GM12892 (cell line): ENCODE measurements at places on chromosomes 5 and 9.

- no peak for DNase-seq
Observed at GRCh38 chr5:11504065-11504885, 400.0 kb downstream of the CTNND2 start.

- DNase-seq = no peak
Observed at GRCh38 chr9:20570756-20571155, 51.5 kb downstream of the MLLT3 start.

DNA sequence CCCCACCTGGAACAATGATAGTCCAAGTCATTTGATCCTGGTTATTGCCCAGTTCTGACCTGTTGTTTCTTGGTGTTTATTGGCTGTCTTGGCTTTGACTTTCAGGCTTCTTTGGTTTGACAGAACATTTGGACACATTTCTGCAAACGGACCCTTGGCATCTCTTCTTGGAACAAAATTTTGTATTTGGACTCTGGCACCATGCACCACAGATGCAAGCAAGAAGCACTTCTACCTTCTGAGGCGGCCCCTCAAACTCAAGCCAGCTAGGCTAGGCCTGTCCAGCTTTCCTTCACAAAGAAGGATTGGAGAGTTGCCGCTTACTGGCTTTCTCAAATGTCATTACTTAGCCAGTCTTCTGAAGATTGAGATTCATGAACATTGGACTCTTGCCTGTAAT is 23.1 kb upstream of the FGF10 start:
- no peak for DNase-seq

GRCh38 chr9:106934442-106935238 is 71.7 kb downstream of the ZNF462 start:
- no peak for DNase-seq

- no peak for DNase-seq
Observed at GRCh38 chr5:132850066-132850465, 16.2 kb downstream of the GDF9 start.

GRCh38 chr5:5650242-5650641 is 227.8 kb downstream of the ICE1 start:
- no peak for DNase-seq

- DNase-seq = no peak
Observed at GRCh38 chr9:100595391-100596199, 17.7 kb downstream of the CAVIN4 start.

GRCh38 chr5:122089096-122090013 is 11.3 kb upstream of the LOX start:
- DNase-seq = no peak

DNA sequence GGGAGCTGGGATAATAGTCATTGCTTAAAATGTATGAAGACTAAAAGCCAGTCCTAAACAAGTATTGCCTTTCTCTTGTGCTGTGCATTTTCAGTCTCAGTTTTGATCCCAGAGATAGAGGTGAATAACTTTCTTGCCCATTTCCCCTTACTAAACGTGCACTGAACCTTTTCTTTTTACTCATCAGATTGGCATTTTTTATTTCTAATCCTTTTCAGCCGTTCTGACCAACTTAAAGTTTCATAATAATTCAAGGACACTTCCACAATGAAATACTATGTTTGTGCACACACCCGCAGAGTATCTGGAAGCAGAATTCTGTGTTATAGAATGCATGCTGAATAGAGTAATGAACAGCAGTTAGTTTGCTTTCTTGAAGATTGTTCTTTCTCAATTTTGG is 343.6 kb downstream of the LRRC70 start:
- no peak for DNase-seq

DNA sequence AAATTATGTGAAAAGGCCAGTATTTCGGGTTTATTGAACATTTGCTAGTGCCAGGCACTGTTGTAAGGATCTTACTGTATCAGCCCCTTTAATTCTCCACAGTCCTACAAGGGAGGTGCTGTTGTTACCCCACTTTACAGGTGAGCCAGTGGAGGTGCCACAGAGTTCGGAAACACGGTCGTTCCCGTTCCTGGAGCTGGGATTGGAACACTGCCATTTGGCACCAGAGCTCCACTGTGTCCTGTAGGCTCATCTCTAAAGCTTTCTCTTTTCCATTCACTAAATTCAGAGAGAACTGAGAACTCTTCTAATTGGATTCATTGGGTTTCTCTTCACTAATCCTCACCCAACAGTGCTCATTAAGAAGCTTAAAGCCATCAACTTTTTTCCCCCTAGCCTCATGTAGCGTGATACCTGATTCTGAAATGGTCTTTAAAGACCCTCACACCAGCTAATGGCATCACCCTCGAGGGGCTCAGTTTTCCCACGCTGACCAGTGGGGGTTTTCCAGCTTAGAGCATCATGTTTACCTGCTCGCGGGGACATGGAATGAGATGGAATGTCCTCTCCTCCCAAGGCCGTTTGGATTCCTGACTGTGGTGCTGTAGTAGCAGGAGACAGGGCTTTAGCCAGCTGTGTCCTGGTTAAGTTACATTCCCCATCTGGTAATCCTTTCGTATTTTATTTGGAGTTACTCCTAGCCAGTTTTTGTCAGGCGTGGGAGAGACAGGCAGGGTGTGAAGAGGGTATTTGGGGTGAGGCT is 5.8 kb downstream of the ERGIC1 start:
- DNase-seq = no peak

- no peak for DNase-seq
Observed at GRCh38 chr9:134010310-134011173, 14.7 kb upstream of the BRD3OS start.

GRCh38 chr9:108444400-108445358 is 411.1 kb downstream of the ACTL7B start:
- DNase-seq = no peak

- DNase-seq = no peak
Observed at GRCh38 chr9:112487799-112488340, 1.2 kb downstream of the KIAA1958 start.

- no peak for DNase-seq
Observed at GRCh38 chr5:14216372-14216771, 73.2 kb downstream of the TRIO start.

DNA sequence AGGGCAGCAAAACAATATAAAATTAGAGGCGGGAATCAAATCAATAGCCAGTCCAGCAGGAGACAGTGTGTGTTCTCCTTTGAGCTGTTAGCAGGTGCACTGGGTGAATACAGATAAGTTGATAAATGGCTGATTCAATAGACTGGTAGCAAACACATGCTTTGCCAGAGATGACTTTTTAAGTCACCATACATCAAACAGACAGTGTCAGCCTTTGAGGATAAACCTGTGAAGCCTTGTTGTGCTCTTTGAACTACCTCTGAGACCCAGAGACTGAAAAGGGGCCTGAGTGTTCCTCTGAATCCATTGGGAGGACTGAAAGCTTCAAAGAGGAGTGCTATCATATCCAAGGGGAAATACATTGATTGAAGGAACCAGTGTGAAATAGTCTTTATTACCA is 301.9 kb downstream of the RASEF start:
- DNase-seq = no peak

GRCh38 chr5:14220642-14221041 is 77.5 kb downstream of the TRIO start:
- no peak for DNase-seq

- DNase-seq = no peak
Observed at GRCh38 chr5:135437796-135438560, 9.2 kb downstream of the DCANP1 start.

- DNase-seq = no peak
Observed at GRCh38 chr5:178068293-178068692, 45.0 kb upstream of the N4BP3 start.

DNA sequence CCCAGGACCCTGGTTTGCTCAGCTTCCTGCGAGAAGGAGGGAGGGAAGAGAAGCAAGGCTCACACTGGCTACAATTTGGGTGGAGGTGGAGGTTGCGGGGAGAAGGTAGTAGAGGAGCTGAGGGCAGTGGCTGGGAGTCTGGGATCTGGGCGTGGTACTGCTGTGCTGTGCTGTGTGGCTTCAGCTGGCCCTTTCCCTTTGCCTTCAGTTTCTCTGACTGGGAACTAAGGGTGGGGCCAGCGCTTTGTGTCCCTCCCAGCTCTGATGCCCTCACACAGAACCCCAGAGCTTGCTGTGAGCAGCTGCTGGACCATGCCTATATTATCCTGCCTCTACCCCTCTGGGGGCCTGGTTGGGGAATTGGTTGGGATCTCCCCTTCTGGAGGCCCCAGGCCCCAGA is 60.9 kb downstream of the RGS3 start:
- no peak for DNase-seq

DNA sequence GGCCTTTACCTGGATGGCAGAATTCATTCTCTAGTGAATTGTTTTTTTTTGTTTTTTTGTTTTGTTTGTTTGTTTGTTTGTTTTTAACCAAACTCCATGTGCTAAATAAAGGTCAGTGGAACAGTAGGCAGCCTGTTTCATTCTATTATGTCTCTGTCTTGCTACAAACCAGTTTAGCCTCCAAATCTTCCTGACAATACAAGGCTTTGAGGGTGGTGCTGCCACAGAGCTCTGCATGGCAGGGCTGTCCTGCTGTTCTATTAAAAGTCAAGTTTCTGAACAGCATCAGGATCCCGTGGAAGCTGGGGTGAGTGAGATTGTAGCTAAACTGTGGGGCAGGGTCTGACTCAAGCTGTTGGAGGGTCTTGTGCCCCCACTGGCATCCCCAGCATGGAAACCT is 144.1 kb upstream of the MAST4 start:
- DNase-seq = no peak

- no peak for DNase-seq
Observed at GRCh38 chr5:14756478-14756877, 92.0 kb downstream of the OTULIN start.

DNA sequence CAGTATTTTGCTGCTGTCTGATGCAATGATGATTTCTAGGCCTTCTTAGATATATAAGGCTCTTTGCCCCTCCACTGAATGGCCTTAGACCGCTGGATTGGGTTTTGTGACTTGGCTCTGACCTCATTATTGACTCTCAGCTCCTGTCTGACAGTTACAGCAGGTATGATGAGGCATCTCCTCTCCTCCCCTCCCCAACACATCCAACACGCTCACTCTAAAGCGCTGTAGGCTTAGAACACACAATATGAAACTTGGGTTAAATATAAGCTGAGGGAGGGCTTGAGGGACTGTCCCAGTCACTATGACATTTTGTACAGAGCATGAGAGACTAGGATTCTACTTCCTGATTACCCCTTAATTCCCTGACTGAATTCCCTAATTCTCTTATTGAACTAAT is 18.8 kb upstream of the CER1 start:
- DNase-seq = no peak

GRCh38 chr5:36724467-36725332 is 118.3 kb downstream of the SLC1A3 start:
- peak; percentile 63 for DNase-seq

DNA sequence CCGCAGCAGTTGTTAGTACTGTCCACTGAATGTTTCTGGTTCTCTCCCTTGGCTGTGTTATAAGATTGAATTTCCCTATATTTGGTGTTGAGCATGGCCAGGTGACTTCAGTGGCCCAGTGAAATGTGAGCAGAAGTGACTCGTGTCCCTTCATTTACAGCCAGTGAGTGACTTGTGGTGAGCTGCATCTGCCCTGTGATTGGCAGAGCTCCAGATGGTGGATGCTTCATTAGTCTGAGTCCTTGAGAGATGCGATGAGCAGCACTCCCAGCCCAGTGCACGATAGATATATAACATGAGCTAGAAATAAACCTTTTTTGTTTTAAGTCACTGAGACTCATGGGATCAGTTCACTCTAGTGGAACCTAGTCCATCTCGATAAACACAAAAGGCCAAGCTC is 19.3 kb downstream of the PCSK5 start:
- DNase-seq = no peak

DNA sequence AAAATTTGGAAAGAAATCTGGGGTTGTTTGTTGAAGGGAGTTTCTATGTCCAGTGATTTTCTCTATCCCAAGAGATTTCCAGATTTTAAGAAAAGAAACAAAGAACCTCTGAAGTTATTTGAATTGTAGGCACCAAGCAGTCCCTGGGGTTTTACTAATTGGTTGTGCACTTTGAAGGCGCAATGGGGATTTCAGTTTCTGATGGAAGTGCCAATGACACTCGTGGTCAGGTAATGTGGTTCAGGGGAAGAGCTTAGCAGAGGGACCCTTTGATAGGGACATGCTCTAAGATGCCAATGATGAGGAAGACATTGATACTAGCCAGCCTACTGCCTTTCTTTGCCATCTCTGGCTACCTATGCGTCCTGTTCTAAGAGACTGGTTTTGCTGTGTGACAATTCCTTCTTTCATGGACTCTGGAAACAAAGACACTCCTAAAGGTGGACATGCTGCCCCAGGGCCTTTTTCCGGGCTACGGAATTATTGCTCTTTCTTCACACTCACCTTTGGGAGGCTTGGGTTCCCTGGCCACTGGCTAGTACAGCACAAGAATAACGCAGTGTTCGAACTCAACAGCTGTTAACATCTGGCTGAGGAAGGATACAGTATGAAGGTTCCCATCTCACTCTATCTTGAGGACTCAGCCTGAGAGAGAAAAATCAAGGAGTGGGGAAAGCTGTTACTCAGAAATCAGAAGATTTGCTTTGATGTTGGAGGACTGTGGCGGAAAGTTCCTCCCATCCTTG is 6.9 kb upstream of the TRAF1 start:
- DNase-seq = no peak

GRCh38 chr9:111833941-111834340 is 39.2 kb upstream of the SHOC1 start:
- no peak for DNase-seq

GRCh38 chr5:136605638-136606037 is 240.3 kb upstream of the TRPC7 start:
- no peak for DNase-seq

- DNase-seq = no peak
Observed at GRCh38 chr9:105046907-105047741, 119.2 kb upstream of the ABCA1 start.

GRCh38 chr9:73143711-73144328 is 7.8 kb upstream of the ANXA1 start:
- DNase-seq = no peak

DNA sequence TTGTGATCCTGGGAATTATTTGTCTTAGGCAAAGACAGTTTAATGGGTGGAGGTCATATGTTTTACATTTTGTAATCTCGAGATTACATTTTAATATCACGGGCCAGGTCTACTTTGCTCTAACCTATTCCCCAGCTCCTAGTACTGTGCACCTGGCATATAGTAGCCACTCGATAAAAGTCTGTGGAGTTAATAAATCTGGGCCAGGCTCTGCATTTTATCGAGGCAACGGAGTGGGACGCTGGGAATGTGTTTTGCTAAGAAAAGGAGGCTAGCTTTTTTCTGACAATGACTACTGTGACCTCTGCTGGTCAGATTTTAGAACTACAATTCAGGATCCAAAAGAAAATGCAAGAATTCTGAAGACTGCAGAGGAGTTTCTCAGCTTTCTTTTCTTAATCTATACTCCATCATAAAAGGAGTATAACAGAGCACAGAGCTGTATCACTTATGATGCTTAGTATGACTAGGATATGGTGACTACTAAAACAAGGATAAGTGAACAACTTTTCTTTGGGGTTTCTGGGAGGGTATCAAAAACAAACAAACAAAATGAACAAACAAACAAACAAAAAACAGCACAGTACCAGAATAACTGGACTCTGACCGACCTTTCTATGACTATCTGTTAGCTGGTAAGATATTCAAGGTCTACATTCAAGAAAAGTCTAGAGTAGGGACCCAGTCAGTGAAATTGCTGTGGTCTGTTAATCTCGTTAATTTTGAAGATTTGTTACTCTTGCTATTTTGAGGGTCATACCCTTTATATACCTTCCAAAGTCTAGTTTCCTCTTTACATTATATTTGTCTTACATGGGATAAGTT is 46.1 kb upstream of the CER1 start:
- DNase-seq = no peak

GRCh38 chr5:151605559-151605958 is 14.4 kb upstream of the FAT2 start:
- no peak for DNase-seq

- no peak for DNase-seq
Observed at GRCh38 chr9:1005043-1005667, 28.7 kb downstream of the DMRT3 start.
